ENCODE measurements at places on chromosomes 13 and 19. TPM values are rescaled to one million over a fixed set of nuclear protein-coding genes. Genes with fewer than 3 reads are reported as not detected.
A peak's percentile ranks its signal among the peaks of the same experiment; 100 is the strongest.

- no peak for DNase-seq
Observed at GRCh38 chr19:38337360-38337653, 1.7 kb downstream of the CATSPERG start.

Gene U2AF2
- total RNA-seq = 166 TPM

DNA sequence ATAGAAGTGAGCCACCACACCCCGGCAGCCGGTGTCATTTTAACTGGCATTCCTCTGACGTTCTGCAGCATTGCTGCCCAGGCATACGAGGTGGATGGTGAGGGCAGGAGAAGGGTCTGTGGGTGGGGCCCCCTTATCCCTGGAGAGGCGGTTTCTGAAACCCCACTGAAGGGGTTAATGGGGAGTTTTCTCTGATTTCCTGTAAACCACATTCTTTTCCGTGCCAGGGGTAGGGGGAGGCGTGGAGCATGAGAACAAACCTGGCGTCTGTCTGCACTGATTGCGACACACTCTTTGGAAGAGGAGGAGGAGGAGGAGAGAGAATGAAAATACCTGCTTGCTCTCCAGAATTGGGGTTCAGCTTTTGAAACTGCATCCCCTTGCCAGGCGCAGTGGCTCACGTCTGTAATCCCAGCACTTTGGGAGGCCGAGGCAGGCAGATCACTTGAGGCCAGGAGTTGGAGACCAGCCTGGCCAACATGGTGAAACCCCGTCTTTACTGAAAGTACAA lies 2.7 kb upstream of the C3 start:
- no peak for DNase-seq

Gene NCCRP1
- 0.48 TPM for total RNA-seq

Gene NRTN
- 0.14 TPM for total RNA-seq

DNA sequence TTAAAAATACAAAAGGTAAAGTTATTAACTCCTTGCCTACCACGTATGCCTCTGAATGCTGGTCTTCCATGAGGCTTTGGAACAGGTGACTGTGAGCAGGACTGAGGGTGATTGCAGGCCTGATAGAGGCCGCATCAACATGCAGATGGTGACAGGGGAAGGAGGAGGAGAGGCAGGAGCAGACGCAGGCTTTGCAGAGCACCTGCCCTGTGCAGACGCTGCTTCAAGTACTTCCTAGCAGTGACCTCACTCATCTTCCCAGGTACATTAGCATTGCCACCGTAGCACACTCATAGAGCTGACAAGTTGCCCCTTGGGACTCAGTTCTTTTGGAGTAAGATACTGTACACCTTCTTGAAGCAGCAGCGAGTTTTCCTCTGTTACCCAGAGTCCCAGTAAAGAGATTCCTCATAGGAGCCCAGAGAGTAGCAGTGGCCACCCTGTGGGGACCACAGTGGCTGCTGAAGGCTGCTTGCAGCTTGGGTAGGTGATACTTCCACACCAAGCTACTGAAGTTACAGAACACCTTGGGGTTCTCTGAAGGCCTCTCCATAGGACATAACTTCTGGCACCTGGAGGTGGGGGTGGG lies 56.0 kb downstream of the ZNF536 start:
- DNase-seq = no peak

DNA sequence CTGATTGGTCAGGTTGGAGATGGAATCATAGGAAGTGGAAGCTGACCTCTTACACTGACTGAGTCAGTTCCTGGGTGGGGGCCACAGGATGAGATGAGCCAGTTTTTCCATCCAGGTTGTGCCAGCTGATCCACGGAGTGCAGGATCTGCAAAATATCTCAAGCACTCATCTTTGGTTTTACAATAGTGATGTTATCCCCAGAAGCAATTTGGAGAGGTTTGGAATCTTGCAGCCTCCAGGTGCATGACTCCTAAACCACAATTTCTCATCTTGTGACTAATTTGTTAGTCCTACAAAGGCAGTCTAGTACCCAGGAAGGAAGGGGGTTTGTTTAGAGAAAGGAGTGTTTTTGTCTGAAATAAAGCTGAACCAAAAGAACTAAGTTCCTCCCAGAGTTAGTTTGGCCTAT lies 212.8 kb downstream of the SLITRK6 start:
- peak; percentile 99 for DNase-seq

- peak; percentile 22 for DNase-seq
Observed at GRCh38 chr13:67549331-67549730, 319.2 kb upstream of the PCDH9 start.

GRCh38 chr19:38666663-38667511 lies 19.4 kb downstream of the ACTN4 start:
- no peak for DNase-seq

GRCh38 chr19:20252613-20253012 lies 85.6 kb downstream of the ZNF486 start:
- no peak for DNase-seq

GRCh38 chr19:51986309-51987291 lies at the start of gene ZNF350:
Gene ZNF350, minus strand, starts transcription at chr19:51986840. Its CDS starts 12,480 bp downstream, at chr19:51974360.
- peak; percentile 90 for DNase-seq

Gene B3GNT3
- 11.5 TPM for total RNA-seq

GRCh38 chr13:47955836-47956235 lies 45.2 kb downstream of the SUCLA2 start:
- no peak for DNase-seq

- no peak for DNase-seq
Observed at GRCh38 chr13:59360108-59360507, 803.6 kb downstream of the DIAPH3 start.

- DNase-seq = no peak
Observed at GRCh38 chr13:48686636-48687210, 33.0 kb downstream of the CYSLTR2 start.

GRCh38 chr19:46390866-46391265 lies 22.5 kb downstream of the CCDC8 start:
- no peak for DNase-seq

GRCh38 chr19:6866741-6867151 lies 20.6 kb upstream of the ADGRE1 start:
- no peak for DNase-seq

Gene KLK11
- 3.7 TPM for total RNA-seq

DNA sequence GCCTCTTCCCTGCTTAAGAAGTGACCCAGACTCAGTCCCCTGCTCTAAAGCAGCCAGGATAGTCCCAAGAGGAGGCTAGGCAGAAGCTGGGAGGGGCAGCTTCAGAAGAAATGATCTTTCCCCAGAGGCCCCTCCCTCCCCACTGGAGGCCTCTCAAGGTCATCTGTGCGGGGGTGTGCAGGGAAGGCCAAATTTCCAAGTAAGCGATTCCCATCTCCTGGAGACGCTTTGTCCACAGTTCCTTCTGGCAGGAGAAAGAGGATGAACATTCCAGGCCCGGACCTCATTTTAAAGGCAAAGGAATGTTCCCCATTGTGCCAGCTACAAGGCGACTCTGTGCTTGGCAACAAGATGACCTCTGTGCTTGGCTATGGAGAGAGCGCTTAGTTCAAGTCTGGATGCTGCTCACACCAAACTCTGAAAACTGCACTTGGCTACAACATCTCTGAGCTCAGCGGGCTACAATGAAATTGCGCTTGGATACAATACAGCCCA lies 23.5 kb downstream of the COL5A3 start:
- DNase-seq = no peak

DNA sequence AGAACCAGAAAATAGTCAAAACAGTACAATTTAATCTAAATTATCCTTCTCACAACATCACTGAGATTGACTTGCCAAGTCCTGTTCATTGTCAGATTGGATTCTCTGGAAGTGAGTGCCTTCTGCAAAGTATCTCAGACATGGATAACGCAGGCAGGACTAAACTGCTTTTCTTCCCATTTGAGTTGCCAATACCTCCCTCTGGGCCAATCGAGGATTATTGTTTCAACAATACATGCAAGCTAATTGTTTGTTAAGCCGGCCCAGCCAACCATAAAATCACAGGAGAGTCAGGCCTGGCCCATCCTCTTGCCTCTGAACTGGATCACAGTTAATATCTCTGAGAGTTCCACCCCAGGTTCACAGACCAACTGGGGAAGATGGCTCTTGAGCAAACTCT lies 240.0 kb downstream of the ENOX1 start:
- DNase-seq = no peak

Gene PCDH9
- 0.14 TPM for total RNA-seq

GRCh38 chr19:10567656-10568055 lies 1.1 kb downstream of the CDKN2D start:
- DNase-seq = no peak

DNA sequence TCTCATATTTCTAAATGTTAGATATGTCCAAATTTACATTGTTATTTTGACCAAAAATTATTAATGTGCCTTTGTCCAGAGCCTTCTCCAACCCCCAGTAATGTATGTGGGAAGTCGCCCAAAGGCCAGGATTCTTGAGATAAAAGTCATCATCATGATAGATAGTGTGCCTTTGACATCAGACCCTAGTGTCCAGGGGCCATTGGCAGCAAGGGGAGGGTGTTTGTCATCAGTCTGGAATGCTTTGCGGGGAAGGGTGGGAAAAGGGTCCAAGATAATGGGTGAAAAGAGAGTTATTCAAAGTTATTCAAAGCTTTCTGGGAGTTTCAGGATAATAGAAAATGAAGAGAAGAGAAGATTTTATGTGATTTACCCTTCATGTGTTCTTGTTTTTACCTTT lies 909.5 kb upstream of the GPC6 start:
- no peak for DNase-seq

DNA sequence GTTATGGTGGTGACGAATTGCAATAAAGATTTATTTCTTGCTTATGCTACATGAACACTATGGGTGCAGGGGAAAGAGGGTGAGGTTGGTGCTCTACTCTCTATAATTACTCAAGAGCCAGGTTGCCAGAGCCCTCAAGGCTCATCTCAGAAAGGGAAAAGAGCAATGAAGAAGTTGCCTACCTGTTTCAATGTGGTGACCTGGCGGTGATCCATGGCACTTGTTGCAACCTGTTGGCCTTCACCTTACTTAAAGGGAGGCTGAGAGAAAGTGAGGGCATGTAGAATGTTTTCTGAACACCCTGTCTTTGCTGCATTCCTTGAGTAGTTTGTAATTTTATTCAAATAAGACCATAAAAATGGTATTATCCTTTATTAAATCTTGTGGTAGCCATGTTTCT lies 394.4 kb downstream of the GPC6 start:
- peak; percentile 15 for DNase-seq

Gene PSG3
- not detected for total RNA-seq

GRCh38 chr19:18194181-18194530 lies 1.1 kb downstream of the MPV17L2 start:
- DNase-seq = no peak

DNA sequence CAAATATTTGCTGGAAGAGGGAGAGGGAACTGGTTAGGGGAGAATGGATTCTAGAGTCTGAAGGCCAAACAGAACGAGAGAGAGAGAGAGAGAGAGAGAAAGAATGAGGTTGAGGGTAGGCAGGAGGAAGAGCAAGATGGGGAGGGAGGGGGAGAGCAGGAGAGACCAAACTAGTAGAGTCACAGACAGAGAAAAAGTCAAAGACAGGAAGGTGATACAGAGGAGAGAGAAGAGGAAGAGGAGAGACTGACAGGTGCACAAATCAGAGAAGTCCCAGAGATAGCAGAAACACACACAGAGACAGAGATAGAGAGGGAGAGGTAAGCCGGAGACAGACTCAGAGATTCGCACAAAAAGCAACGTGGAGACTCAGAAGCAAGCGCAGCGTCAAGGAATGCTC lies 5.6 kb upstream of the CACNG6 start:
- no peak for DNase-seq

DNA sequence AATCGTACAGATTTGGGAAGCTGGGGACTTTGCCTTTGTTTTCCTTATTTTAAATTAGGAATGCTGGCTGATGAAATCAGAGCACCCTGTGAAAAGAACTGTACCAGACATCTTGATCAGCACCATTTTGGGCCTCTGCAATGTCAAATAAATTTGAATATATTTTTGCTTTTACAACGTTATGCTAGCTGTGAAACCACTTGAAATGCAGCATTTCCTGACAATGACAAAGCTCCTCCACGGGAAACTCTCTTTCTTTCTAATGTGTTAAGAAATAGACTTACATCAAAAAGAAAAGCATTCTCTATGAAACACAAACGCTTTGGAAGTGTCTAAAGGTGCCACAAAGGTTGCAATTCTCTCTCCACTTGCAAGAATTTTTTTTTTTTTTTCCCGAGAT lies 47.1 kb upstream of the MAP3K10 start:
- DNase-seq = no peak

GRCh38 chr13:77696006-77696878 lies 1.2 kb upstream of the SLAIN1 start:
- no peak for DNase-seq

Gene KL
- not detected for total RNA-seq

- no peak for DNase-seq
Observed at GRCh38 chr19:33299051-33299688, 3.2 kb downstream of the CEBPA start.

GRCh38 chr19:44796701-44797115 lies 12.2 kb upstream of the BCAM start:
- no peak for DNase-seq

DNA sequence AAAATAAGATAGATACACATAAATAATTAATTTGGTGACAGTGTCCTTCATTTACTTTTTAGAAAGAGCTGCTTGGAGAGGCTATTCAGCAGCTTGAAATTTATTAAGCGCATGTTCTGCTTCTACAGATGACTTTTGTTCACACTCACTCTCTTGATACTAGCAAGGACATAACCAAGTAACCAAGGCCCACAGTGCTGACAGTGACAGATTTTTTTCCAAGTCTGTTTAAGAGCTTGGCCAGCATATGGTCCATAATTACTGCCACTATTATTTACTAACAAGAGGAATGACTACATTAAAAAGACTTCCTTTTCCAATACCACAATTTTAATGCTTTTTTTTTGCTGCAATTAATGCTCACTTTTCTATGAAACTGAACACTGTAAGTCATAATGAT lies 673.7 kb upstream of the MIR17HG start:
- DNase-seq = no peak

- no peak for DNase-seq
Observed at GRCh38 chr19:788686-788982, 8.6 kb upstream of the PTBP1 start.

Gene FCAR
- total RNA-seq = not detected

GRCh38 chr13:113499936-113500335 lies 9.4 kb upstream of the DCUN1D2 start:
- no peak for DNase-seq

DNA sequence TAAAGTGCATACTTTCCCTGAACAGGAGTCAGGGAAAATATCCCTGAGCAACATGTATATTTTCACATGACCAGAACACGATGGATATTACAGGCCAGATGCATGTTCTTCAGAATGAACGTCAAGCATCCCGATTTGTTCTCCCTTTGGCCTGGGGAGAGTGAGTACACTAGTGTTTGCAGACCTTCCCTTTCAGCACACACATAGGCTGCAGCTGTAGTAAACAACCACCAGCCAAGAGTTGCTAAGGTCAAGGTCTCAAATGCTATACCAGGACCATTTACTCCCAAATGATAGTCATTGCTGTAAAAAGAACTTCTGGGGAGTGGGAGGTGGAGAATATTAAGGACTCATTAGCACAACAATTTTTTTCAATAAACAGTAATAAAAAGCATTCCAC lies 3.0 kb downstream of the KLF12 start:
- DNase-seq = no peak
